ENCODE measurements at places on chromosomes 1 and 21.

GRCh38 chr1:207606362-207606755 lies 38.6 kb upstream of the CR1L start:
- no peak for DNase-seq

DNA sequence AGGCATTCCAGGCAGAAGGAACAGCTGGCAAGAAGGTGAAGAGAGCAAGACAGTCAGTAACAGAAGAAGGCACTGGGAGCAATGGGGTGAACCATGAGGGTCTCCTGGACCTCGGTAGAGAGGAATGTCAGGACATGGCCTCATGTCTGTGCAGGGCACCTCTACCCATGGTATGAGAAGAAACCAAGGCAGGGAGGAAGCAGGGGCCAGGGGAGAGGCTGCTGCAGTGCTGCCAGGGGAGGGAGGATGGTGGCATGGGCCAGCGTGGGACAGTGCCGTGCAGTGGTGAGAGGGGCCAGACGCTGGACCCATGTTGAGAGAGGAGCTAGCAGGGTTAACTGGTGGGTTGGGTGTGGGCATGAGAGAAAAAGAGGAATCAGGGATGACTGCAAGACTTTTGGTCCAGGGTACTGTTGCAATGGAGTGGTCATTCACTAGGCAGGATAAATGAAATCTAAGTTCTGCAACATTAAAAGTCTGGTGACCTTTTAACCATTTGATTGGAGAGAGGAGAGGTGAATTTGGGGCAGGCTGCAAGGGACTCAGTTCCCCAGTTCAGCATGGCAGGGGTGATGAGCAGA lies 577.6 kb downstream of the MATN1 start:
- no peak for DNase-seq

- DNase-seq: no peak
These were observed 290.1 kb upstream of the USP25 start for GRCh38 chr21:15439726-15440125.

GRCh38 chr1:38114241-38115026 lies 67.8 kb upstream of the POU3F1 start:
- peak; percentile 82 for DNase-seq

GRCh38 chr1:23810818-23811540 lies 10.4 kb upstream of the GALE start:
- peak; percentile 50 for DNase-seq

GRCh38 chr1:22273686-22274681 lies 131.1 kb upstream of the WNT4 start:
- DNase-seq: peak; percentile 34

DNA sequence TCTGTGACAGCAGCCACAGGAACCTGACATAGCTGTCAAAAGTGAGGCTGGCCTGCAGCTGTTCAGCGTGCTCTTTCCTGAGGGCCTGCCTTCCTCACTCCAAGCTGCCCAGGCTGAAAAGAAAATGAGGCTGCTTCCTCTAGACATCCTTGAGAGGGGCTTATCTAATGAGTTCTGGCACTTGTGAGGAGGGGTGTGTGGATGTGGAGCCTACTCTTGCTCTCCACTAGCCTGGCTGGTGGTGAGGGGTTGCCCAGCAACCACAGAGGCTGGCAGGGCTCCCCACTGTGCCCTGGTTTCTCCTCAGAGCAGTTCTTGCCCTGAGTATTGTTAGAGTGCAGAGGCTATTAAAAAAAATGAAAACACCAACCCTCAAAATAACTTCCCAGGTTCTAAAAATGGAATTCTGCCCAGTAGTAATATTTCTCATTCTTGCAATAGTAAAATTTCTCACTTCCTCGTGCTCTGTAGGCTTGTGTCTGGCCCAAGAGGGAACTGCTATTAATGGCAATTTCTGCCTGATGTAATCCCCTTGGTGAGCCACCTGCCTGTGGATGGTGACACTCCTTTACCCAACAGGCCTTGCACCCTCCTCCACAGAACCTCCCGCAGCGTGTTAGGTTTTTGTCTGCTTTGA lies 52.6 kb upstream of the EPS8L3 start:
- DNase-seq: peak; percentile 43

- DNase-seq: no peak
These were observed 368.0 kb downstream of the HHAT start for GRCh38 chr1:210696709-210697108.

- DNase-seq: peak; percentile 16
These were observed 27.1 kb downstream of the RIMS3 start for GRCh38 chr1:40638097-40639036.

- DNase-seq: peak; percentile 3
These were observed 3.0 kb downstream of the LRRC8D start for GRCh38 chr1:89823679-89824292.

DNA sequence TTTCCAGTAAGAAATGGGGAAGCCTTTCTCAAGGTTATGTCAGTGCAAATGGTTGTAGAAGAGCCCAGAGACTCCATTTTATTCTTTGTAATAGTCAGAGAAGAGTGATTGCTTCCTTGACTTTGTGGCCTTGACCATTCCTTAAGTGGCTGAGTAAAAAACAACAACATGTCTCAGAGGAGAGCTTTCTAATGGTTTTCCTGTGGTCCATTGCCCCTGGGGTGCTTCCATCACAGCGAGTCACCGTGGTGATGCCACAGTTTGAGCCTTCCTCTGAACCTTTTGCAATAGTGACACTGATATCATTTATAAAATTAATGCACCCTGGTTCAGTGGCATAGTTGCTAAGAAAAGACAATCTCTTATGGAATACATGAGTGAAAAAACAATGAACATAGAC lies 38.6 kb downstream of the PAPPA2 start:
- peak; percentile 38 for DNase-seq

GRCh38 chr1:172400722-172401105 lies 19.8 kb upstream of the C1orf105 start:
- DNase-seq: no peak

DNA sequence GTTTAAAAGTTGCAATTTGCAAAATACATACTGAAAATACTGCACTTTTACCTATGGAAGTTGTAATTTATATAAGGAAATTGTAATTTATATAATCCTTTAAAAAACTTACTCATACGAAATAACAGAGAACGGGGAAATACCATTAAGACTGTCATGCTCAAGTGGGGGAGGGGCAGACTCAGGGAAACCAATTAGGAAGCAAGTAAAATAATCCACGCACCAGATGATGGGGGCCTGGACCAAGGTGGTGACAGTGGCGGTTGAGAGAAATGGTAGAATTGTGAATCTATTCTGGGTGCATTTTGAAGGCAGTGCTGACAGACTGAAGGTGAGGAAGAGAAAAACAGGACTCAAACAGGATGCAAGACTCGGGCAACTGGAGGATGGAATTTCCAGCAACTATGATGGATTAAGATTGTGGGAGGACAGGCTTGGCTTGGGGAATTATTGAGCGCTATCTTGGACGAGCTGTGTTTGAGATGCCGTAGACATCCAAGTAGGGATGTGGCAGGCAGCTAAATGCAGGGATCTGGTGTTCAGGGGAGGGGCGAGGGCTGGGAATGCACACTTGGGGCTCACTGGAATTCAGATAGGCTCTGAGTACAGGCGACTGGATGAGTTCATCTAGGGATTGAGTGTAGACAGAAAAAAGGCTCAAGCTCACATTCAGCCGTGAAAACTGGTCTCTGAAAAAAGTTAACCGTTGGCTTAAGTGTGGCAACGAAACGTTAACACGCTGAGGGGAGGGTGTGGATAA lies 977 bp downstream of the LCA5L start:
- DNase-seq: peak; percentile 75

DNA sequence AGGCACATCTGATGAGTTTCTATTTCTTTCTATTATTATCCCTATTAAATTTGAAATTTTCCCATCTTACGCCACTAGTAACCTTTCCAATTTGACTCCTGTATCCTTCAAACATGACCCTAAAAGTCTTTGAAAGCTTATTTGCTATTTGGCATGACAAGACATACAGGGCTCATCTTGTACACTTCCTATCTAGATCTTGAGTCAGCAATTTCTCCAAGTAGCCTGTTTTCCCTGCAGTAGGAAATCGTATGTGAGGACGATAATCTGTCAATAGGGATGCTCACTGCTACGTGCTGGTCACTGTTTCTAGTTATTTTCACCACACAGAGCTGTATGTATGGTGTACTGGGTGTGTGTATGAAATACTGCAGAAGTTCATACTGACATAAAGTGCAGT lies 142.7 kb downstream of the CDC42BPA start:
- no peak for DNase-seq

DNA sequence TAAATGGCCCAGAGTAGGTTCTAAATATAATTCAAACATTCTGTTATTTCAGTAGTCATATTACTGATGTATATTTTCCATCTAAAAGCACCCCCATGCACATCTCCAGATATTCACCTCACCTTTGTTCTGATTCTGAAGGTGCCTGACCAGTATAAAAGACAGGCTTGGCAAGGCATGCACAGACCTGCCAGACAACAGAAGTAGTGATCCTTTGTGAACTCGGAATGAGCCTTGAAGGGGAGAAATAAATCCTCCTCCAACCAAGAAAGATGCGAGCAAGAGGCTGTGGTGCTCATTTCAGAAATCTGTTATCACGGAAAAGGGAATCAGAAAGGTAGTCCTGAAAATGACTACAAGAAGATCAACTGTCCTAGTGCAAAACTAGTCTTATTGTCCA lies 287.3 kb downstream of the VAV3 start:
- no peak for DNase-seq

DNA sequence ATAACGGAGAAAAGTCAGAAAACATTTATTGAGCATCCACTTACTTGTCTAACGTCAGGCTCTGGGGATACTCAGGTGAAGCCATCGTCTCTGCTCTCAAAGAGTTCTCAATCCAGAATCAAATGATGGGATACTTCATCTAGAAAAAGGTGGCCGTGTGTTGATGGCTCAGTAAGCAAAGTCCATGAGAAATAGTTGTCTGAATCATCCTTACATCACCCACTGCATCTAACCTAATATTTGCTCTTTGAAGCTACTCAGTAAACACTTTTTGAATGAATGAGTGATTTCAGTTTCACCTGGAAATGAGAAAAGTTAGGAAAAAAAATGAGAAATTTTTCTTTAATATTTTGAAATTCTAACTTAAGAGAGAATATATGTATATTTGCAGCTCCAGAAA lies 155.3 kb upstream of the PKN2 start:
- no peak for DNase-seq

DNA sequence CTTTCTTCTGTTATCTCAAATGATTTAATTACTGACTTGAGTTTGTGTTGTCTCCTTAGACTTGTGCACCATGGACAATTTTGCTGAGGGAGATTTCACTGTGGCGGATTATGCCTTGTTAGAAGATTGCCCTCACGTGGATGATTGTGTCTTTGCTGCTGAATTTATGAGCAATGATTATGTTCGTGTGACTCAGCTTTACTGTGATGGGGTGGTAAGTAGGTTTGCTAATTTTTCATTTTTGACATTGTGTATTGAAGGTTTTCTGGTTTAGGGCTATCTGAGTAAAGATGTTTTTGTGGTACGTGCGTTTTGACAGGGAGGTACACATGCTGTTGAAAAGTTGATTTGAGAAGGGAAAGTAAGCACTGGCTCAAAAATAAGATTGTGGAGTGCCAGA lies 14.1 kb downstream of the TTC3 start:
- peak; percentile 81 for DNase-seq

DNA sequence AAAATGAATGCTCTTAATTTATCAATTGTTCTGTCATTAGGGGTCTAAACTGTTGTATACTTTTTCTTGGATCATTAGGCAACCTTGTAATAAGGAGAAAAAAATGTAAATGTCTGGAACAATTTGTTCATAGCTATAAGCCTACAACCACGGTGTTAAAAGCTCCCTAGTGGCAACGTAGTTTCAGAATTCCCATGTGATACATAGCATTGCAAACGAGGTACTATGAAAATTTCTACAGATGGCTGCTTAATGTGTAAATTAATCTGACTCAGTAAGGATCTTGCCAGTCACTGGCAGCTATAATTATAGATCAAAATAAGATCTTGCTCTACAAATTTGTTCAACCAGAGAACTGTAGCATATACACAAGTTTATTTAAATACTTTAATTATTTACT lies 304.1 kb upstream of the ADGRL4 start:
- DNase-seq: no peak

- no peak for DNase-seq
These were observed 22.6 kb downstream of the TNNT2 start for GRCh38 chr1:201354901-201355295.

- no peak for DNase-seq
These were observed 33.1 kb upstream of the LMX1A start for GRCh38 chr1:165389609-165390008.

GRCh38 chr1:219189021-219189824 lies 15.5 kb downstream of the LYPLAL1 start:
- peak; percentile 73 for DNase-seq

- peak; percentile 61 for DNase-seq
These were observed 8.1 kb downstream of the DNASE2B start for GRCh38 chr1:84406346-84406861.

GRCh38 chr1:192477630-192478029 lies 97.9 kb upstream of the RGS1 start:
- DNase-seq: peak; percentile 70

DNA sequence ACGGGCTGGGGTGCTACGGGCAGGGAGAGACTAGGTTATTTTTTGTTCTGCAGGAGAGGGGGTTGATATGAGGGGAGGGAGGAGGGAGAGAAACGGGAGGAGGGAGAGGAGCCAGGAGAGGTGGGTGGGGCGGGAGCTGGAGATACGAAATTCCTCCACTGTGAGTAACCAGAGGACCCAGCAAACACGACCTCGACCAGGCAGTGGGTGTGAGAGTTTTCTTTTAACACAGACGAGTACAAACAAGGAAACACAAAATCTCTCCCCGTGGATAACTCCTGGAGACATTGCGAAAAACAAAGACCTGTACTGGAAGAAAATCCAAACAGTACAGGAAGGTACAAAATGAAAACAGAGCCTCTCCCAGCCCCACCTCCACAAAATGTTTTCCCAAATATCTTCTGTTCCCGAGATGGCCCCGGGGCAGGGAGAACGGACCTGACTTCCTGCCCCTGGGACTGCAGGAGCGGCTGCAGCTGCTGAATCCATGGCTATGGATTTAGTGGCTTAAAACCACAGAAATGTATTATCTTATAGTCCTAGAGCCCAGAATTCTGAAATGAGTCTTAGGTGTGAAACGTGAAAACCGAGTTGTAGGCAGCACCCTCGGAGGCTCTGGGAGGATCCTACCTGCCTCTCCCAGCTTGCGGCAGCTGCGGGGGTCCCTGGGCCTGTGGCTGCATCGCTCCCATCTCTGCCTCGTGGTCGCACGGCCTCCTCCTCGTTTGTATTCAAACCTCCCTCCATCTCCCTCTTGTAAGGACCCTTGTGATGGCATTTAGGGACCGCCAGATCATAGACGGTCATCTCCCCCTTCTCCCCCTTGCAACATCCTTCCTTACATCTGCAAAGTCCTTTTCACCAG lies 82.2 kb downstream of the RIPK4 start:
- DNase-seq: peak; percentile 70

DNA sequence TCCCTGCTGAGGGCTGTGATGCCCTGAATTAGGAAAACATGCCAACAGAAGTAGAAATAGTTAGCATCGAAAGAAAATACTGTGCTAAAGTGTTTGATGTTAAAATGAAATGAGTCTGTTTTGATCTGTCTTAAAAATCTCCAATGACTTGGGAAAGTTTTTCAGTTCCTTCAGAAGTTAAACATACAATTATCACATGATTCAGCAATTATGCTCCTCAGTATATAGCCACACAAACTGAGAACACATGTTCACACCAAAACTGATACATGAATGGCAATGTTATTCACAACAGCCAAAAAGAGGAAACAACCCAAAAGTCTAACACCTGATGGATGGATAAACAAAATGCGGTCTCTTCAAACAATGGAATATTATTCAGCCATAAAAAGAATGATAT lies 130.6 kb downstream of the PTPN14 start:
- DNase-seq: no peak

GRCh38 chr1:228988664-228989063 lies 253.4 kb downstream of the RHOU start:
- DNase-seq: peak; percentile 8

Data from GM23248 (cell line).